ENCODE measurements at places on chromosomes 5 and 9.

- no peak for DNase-seq
These were observed 140.2 kb downstream of the SLC24A2 start for GRCh38 chr9:19648672-19649071.

DNA sequence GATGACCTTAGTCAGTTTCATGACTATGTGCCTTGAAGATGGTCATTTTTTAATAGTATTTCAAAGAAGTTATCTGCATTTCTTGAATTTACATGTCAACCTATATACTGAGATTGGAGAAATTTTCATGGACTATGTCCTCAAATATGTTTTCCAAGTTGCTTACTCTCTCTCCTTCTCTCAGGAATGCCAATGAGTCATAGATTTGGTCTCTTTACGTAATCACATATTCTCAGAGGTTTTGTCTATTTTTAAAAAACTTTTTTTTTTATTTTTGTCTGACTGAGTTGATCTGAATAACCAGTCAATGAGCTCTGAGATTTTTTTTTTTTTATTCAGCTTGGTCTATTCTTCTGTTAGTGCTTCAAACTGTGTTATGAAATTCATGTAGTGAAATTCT is 374.7 kb upstream of the GRIN3A start:
- no peak for DNase-seq

GRCh38 chr9:108671794-108672193 is 184.0 kb downstream of the ACTL7B start:
- DNase-seq = no peak

- DNase-seq = no peak
These were observed 280.1 kb downstream of the FBXL17 start for GRCh38 chr5:108101821-108102220.

- no peak for DNase-seq
These were observed 246.4 kb downstream of the FAM114A2 start for GRCh38 chr5:153792305-153792704.

- DNase-seq = no peak
These were observed 56.0 kb upstream of the PTGER4 start for GRCh38 chr5:40623480-40624420.

DNA sequence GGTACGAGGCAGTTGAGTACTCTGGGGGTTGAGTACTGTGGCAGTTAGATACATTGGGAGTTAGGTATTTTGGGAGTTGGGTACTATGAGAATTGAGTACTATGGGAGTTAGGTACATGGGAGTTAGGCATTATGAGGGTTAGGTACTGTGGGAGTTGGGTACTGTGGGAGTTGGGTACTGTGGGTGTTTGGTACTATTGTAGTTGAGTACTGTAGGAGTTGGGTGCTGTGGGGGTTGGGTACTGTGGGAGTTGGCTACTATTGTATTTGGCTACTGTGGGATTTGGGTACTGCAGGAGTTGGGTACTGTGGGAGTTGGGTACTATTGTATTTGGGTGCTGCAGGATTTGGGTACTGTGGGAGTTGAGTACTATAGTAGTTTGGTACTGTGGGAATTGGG is 4.8 kb upstream of the SLC6A19 start:
- no peak for DNase-seq

- DNase-seq = no peak
These were observed 34.9 kb downstream of the APBA1 start for GRCh38 chr9:69637193-69637816.

DNA sequence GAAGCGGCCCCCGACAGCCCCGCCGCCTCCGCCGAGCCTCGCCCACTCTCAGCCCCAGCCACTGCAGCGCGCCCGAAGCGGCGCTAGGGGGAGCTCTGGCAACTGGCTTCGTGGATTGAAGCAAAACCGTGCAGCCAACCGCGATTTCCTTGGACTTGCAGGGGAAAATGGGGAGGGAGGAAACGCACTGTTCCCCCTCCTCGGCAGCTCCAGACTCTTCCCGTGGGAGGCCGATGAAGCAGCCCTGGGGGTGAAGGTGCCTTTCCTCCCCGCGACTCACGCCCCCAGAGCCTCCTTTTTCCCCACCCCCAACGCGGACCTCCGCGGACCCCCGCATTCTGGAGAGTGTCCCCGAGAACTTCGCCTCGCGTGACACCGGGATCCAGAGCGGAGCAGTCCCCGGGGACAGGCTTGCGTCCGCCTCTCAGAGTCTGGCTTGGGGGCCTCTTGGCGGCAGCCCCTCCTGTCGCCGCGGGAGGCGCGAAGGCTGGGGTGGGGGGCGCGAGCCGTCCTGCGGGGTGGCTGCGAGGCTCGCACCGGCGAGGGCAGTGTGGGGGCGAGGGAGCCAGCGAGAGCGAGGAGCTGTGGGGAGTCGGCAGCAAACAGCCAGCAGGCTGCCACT is 3.8 kb downstream of the IER5L start:
- DNase-seq = no peak

GRCh38 chr5:163790497-163790896 is 285.1 kb downstream of the MAT2B start:
- no peak for DNase-seq

DNA sequence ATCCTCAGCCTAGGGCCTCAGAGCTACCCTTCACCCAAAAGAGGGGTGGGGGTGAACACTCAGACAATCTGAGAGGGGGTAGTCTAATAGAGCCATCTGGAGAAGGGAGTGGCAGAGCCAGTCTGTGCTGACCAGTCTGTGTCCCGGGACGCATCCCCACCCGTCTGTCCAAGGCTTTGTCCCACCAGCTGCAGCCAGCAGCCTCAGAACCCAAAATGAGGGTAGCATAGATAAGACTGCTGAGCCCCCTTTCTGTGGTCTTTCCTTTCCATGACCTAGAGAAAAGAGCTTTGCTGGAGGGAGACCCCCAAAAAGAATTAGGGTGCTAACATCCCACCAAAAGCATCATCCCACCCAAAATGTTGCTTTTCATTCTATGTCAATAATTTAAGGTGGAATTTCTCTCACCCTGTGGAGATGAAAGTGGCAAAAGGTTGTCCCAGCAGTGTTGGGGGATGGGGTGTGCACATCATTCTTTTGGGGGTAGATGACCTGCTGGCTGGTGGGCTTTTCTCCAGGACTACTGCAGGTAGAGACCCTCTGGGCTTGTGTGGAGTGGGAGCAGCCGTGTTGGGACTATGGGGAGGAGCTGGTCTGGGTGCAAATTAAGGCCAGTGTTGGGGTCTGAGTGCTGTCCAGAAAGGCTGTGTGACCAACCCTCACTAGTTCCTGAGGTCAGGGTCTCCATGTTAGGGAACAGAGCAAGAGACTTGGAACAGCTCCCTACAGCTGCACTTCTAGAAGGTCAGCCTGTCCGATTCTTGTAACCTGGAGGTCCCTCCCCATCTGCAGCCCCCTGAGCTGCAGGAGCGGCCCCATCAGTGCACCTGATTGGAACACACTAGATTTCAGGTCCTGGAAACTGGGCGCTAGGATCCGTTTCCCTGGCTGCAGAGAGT is 19.9 kb downstream of the URM1 start:
- no peak for DNase-seq

DNA sequence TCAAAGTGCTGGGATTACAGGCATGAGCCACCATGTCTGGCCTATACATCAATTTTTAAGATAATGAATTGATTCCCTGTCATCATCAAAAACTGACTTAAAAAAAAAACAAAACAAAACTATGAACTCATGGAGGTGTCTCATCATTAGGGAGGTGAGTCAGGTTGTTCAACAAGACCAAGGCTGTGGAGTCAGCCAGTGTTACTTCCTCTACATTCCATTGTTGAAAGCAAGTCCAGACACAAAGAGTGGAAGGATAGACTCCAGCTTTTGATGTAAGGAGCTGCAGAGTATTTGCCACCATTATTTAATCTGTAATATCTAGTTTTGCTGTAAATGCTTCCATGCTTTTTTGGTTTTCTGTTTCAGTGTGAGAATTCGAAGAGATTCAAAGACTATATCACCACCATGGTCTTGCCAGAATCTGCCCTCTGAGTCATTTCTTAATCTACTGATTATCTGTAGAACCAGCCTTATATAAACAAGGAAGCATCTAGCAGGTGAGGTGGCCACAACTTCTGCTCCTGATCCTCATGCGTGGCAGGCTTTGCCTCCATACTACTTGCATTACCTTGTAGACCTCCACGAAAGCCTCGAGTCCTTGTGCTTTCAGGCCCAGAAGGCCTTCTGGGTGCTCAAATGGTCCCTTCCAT is 156.1 kb downstream of the FGF1 start:
- no peak for DNase-seq

GRCh38 chr9:104746285-104746684 is 1.2 kb upstream of the NIPSNAP3A start:
- no peak for DNase-seq

DNA sequence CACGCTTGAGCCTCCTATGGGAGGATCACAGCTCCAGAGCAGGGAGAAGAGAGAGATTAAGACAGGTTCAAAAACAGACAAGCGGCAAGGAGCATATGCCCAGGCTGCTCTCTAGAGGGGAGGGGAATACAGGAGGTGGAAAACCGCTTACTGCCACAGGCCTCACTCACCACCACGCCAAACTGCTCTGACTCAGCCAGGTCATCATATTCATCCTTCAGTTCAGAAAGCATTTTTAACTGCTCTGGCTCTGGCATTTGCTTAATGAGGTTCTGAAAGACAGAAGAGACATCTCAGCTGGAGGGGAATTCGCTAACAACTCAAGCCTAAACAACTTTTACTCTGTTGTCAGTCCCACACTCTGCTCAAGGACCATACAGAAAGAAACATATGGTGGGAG is 40.1 kb downstream of the PCDHGC5 start:
- no peak for DNase-seq

DNA sequence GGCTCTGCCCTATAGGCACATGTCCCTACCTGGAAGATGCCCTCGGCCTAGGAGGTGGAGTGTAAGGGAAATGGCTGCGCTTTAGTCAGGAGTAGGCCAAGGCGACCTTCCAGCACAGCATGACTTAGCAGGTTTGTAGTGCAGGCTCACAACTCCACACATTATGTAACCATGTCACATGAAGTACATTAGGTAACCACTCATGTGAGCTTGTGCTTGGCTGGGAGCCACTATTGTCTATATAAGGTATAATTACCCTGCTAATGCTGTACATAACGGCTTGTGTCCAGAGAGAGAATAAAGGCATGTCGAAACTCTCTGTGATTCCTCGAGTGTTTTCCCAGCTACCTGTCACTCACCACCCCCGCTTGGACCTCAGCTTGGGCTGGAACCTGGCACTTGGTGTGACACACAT is 74.9 kb downstream of the CAMK4 start:
- no peak for DNase-seq

DNA sequence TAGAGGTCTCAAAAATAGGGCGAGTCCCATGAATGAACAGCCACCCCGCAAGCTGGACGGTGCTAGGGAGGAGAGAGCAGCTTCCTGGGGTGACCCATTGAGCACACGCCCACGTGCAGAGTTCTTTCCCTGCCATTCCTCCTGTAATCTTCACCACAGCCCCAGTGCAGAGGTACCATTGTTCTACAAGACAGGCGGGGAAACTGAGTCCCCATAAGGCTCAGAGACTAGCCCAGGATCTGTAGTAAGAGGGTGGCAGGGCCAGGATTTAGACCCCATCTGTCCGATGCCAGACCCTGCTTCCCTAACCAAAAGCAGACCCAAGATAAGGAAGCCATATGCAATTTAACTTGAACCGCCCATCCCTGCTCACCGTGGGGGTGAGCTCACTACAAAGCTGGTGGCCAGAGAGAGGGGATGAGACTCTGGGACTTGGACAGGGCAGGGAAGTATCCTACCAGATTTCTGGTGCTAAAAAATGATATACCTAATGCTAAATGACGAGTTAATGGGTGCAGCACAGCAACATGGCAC is 36.7 kb upstream of the ORM1 start:
- no peak for DNase-seq

DNA sequence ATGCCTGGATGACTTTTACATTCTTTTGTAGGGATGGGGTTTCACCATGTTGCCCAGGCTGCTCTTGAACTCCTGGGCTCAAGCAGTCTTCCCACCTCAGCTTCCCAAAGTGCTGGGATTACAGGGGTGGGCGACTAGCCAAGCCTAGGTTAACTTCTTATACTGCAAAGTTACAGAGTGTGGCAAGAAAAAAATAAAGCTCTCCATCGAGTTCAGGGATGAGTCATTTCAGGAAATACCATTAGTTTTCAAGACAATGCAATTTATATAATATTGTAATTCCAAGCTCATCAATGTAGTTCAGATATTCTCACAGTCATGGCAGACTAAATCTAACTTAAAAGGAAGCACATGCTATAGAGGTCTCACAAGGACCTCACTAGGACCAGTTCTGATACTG is 11.5 kb upstream of the ABO start:
- no peak for DNase-seq

Measured in smooth muscle cell of the brain vasculature (primary cell).